Activated T-cell treated with anti-CD3 and anti-CD28 coated beads for 24 hours (primary cell): ENCODE measurements at places on chromosomes 12 and 14.
A peak's percentile ranks its signal among the peaks of the same experiment; 100 is the strongest.

GRCh38 chr14:91027561-91027960 is 32.9 kb downstream of the RPS6KA5 start:
- no peak for DNase-seq

DNA sequence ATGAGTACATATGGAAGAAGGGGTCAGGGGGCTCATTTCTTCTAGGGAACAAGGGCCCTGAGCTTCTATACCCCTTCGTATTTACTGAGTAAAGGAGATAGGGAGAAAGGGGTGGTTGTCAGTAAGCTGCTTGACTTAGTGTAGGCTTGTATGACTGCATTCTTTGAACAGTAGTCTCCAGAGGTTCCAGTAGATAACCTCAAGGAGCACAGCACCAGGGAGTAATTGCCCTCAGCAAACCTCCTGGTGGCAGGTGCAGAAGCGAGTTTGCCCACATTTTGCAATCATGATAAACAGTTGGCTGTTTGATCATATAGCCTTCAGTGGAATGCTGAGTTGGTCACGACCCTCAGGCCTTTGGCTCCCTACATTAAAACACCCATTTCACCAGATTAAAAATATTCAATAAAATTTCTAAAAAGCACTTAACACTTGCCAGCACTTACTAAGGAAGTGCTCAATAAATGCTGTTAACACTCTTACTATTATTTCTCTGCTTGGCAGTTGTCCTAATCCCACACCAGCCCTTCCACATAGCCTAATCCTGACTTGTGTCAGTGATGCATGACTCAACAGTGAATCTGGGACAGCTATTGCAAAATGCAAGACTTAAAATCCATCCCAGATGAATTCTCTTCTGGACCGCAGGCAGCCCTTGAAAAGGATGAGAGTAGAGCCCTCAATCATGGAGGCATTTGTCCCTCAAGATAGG is 3.7 kb upstream of the DHRS4L2 start:
- DNase-seq: no peak

DNA sequence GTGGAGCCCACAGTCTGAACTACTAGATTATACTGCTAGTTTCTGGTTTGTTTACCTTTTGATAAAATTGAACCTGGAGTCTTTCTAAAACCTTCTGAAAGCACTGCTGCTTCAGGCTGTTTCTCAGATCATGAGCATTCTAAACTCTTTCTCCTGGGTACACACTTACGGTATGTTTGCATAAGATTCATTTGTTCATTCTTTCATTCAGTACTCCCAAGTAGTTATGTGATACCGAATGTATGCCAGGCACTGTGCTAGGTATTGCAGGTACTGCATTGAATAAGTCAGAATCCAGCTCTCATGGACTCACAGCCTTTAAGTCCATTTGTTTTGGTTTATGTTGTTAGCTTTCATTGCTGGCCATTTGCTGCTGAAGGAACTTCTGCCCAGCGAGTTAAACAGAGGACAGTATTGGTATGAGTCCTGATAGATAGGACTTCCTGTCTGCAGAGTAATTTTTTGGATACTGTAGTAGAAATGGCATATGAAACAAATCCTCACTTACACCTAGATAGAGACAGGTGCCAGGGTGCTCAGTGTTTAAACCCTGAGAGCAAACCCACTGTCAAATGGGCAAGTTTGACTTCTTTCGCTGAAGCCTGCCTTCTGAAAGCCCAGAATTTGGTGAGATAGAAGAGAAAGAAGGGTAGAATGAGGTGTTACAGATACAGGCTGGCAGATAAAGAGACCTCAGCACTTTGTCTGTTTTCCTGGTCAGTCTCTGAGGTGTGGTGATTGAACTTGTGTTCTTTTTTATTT is 2.1 kb downstream of the SUSD6 start:
- no peak for DNase-seq

DNA sequence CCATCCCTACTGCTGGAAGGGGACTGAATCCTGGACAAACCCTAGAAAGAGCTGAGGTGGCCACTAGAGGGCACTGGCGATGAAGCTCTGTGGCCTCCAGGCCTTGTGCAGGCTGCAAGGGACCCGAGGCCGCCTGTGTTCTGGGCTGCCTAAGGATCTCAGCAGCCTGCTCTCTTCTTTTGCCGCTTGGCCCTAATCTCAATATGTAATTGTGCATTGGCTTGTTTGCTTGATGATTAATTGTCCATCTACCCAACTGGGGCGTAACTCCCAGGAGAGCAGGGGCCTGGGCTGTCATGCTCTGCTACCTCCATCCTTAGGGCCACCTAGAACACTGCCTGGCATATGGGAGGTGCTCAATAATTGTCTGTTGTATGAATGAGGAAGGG is 73.8 kb downstream of the SYNE3 start:
- DNase-seq: peak; percentile 72

GRCh38 chr14:90577661-90578282 is 180.9 kb downstream of the CALM1 start:
- no peak for DNase-seq

DNA sequence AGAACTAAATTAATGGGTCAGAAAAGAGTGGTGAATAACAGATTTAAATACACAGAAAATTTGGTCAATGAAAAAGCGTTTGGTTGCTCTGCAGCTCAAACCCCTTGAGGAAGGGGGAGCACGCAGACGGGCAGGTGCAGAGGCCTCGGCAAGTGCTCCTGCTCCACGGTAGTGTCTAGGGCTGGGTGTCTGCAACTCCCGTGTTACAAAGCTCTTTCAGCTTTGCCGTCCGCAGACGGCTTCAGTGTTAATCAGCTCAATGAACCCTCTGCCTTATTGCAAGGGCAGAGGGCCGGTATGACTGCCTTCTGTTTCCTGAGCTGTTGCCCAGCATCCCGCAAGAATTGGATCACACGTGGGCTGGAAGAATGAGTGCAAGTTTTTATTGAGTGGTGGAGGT is 125.7 kb upstream of the TRHDE start:
- DNase-seq: no peak

GRCh38 chr12:109770861-109771670 is 57.4 kb downstream of the FAM222A start:
- no peak for DNase-seq

DNA sequence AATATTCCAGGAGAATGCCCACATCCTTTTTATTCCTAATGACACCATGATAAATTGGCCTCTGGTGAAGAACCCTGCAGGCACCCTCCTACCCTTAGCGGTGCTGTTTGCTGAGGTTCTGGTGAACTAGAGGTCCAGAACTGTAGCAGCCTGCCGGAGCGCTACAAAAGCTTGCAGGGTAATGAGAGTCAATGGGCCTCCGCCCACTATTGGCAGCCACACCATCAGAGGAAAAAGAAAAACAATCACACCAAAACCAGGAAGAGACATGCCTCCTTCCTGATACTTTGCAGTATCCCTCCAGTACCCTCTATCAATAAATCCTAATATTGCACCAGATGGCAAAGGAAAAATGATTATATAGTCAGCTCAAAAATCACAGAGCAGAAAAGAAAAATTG is 142.9 kb downstream of the SPTSSA start:
- DNase-seq: no peak

- no peak for DNase-seq
Measured at GRCh38 chr12:101992091-101992490, 69.7 kb downstream of the WASHC3 start.

- no peak for DNase-seq
Measured at GRCh38 chr12:64566122-64566521, 44.2 kb upstream of the RASSF3 start.

DNA sequence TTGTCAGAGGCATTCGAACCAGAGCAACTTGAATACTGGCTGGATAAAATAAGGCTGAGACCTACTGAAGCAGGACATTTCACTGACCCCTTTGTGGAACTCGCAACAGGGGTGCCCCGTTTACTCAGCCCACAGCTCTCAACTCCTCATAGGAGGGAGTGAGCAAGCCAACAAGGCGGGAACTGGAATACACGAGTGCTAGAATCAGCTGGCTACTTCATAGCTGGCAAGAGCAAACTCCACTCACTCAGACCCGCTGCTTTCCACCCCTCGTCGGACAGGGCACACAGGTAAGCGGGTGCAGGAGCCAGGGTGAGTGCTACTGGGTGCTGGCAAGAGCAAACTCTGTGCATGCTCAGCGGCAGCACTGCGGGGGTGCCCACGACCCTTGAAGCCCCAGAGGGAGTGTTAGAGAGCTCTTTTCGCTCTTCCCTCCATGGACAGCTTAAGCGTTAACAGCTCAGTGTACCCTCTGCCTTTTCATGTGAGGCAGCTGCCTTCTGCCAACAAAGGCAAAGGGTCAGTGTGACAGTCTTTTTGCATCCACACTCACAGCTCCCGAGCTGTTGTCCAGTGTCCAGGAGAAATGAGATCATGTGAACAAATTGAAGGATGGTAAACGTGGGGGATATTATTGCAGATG is 15.7 kb downstream of the CAPZA3 start:
- no peak for DNase-seq

- DNase-seq: no peak
Measured at GRCh38 chr14:104263675-104264358, 125.4 kb downstream of the KIF26A start.

DNA sequence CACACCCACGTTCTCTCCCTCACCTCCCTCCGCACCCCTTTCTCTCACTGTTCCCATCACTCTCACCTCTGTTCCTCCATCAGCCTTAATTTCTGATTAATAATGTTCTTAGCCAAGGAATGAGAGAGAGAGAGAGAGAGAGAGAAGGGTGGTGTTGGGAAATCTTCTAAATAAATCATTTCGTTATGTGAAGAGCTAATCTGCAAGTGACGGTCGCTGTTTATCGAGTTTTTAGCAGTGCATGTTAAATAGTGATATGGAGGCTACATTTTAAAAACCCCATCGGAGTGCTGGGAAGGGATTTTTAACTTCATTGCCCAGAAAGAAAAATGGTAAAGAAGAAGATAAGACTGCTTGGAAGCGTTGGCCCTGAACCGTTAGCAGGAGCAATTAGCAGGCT is 203.3 kb upstream of the LHX5 start:
- DNase-seq: no peak

- DNase-seq: peak; percentile 92
Measured at GRCh38 chr14:24241829-24242443, 487 bp downstream of the TINF2 start.

DNA sequence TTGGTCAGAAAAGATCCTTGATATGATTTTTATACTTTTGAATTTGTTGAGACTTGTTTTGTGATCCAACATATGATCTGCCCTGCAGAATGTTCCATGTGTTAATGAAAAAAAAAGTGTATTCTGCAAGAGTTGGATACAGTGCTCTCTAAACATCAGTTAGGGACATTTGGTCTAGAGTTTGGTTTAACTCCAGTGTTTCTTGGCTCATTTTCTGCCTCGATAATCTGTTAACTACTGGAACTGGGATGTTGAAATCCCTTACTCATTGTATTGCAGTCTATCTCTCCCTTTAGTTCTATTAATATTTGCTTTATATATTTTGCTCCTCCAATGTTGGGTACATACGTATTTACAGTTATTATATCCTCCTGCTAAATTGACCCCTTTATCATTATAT is 18.3 kb upstream of the TXNRD1 start:
- DNase-seq: no peak

GRCh38 chr12:40224439-40225291 is at the start of gene LRRK2:
LRRK2 (plus strand) TSS chr12:40224997; CDS start chr12:40225132, 135 bp downstream.
- DNase-seq: peak; percentile 7
